Cerebellum (tissue), 4 donors: ENCODE measurements at places on chromosomes 7 and 10. TPM values are rescaled to one million over a fixed set of nuclear protein-coding genes. Genes with fewer than 3 reads are reported as not detected.

GRCh38 chr7:1767524-1767923 is 97.4 kb downstream of the ELFN1 start:
- DNase-seq: no peak

PKD2L1 gene
- not detected for total RNA-seq

HMX3 gene
- not detected for total RNA-seq

- DNase-seq: no peak
Measured at GRCh38 chr10:103784723-103785418, 70.5 kb downstream of the SH3PXD2A start.

GRCh38 chr7:139995017-139995915 is 67.5 kb downstream of the PARP12 start:
- DNase-seq: no peak

GRCh38 chr7:46179061-46179610 is 258.1 kb upstream of the IGFBP3 start:
- no peak for DNase-seq

MRLN gene
- total RNA-seq: 12.2 TPM

NFE2L3 gene
- total RNA-seq: 11.7 TPM

- no peak for DNase-seq
Measured at GRCh38 chr7:7426676-7427075, 109.0 kb downstream of the COL28A1 start.

- DNase-seq: no peak
Measured at GRCh38 chr10:8151086-8151485, 96.6 kb downstream of the GATA3 start.
